ENCODE measurements at places on chromosomes 1 and 21. TPM values are rescaled to one million over a fixed set of nuclear protein-coding genes. Genes with fewer than 3 reads are reported as not detected.

GRCh38 chr1:231416901-231417300 is 5.2 kb downstream of the EGLN1 start:
- DNase-seq: no peak

- DNase-seq: no peak
Measured at GRCh38 chr1:66732407-66733166, 19.7 kb upstream of the DYNLT5 start.

GRCh38 chr1:161483361-161483760 is 21.9 kb upstream of the FCGR2A start:
- no peak for DNase-seq

DNA sequence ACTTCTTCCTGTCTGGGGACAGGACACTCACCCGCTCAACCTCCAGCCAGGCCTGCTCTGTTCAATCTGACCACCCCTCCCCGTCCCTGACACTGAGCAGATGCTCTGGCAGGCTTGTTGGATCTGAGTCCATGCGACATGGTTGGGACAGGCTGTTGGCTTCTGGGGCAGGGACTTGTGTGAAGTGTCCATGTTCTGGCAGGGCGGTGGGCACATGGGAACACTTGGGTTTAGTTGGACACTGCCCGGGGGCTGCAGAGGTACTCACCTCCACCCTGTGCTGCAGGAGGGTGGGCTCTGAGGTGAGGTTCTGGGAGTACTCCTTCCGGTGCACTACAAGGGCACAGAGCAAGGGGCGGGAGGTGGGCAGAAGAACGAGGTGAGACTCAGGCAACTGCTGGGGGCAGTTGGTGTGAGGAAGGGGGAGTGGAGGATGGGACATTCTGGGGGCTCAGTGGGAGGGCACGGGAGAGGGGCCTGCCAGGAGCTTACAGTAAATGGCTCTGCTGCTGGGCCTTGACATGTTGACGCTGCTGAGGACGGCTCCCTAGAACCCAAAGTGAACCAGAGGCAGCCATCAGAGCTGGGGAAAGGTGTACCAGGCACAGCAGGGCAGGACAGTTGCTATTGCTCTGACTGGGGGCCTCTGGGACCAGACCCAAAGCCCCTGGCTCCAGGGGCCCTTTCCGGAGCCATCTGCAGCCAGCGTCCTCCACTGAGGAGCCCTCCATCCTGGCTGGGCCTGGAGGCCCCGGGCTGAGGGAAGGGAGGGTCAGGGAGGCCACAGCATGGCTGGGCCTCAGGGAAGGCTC is 2.3 kb downstream of the EPS8L3 start:
- DNase-seq: peak; percentile 41

DNA sequence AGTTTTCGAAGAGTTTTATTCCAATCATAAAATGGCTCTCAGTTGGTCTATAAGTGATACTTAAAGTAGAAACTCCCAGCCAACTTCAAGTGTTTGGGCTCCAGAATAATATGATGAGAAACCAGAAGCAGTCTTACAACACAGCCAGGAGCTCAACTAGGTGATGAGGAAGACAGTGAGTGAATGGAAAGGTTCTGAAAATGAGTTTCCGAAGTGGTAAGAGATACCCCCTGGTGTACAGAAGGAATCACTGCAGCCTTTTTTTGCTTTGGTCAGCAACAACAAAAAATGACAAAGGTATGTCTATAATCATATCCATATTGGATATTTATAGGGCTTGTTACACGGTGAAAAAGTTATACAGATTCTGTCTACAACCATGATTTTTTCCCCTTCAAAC is 16.5 kb downstream of the KRTAP19-1 start:
- DNase-seq: no peak

- no peak for DNase-seq
Measured at GRCh38 chr1:81757398-81758020, 43.2 kb upstream of the ADGRL2 start.

GRCh38 chr1:183810121-183810520 is 5.2 kb downstream of the RGL1 start:
- no peak for DNase-seq

The SLC6A9 gene
- total RNA-seq: 38.3 TPM

GRCh38 chr1:184387069-184387475 is 243 bp downstream of the C1orf21 start:
- DNase-seq: no peak

The CZIB gene
- total RNA-seq: 58.2 TPM

The SERPINC1 gene
- total RNA-seq: 0.44 TPM

DNA sequence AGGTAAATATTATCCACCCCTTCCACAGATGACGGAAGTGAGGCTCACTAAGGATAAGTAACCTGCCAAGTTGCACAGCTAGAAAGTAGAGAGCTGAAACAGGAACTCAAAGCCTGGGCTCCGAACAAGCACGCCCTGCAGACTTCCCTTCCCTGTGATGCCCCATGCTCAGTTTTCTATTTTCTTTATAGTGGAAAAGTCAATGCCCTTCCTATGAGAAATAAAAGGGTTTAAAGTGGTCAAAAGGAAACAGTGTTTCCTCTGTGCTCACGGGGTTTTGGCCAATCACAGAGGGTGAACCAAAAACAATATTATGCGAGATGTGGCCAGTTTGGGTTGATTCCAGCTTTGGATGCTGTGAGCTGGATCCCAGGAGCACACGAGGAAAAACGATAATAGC is 44.5 kb downstream of the DDR2 start:
- DNase-seq: no peak

DNA sequence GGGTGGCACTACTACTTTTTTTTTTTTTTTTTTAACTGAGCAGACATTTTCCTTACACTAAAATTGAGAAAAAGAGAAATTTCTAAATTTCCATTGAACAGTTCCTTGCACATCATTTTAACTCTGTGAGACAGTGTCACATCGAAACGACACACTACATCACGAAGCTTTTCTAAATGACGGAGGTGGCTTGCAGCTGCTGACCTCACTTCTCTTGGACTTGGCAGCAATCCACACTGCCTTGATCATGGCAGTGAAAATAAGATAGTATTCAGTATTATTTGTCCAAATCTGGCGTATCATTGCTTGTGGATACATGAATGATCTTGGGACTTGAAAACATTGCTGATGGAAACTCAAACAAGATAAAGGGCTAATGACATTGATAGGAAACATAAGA is 80.3 kb upstream of the CYYR1 start:
- no peak for DNase-seq

DNA sequence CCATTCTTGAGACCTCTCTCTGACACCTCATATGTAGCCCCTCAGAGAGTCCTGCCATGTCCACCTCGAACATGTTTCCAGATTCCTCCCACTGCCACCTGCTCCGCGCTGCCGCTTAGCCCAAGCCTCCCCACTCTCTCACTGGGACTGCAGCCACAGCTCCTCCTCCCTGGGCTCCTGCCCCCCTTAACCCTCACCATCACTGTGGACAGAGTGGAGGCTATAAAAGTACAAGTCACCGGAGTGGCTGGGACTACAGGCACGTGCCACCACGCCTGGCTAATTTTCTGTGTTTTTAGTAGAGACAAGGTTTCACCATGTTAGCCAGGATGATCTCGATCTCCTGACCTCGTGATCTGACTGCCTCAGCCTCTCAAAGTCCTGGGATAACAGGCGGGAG is 77.0 kb downstream of the VWA5B1 start:
- DNase-seq: no peak

- no peak for DNase-seq
Measured at GRCh38 chr1:158564608-158565007, 5.8 kb downstream of the OR6P1 start.

DNA sequence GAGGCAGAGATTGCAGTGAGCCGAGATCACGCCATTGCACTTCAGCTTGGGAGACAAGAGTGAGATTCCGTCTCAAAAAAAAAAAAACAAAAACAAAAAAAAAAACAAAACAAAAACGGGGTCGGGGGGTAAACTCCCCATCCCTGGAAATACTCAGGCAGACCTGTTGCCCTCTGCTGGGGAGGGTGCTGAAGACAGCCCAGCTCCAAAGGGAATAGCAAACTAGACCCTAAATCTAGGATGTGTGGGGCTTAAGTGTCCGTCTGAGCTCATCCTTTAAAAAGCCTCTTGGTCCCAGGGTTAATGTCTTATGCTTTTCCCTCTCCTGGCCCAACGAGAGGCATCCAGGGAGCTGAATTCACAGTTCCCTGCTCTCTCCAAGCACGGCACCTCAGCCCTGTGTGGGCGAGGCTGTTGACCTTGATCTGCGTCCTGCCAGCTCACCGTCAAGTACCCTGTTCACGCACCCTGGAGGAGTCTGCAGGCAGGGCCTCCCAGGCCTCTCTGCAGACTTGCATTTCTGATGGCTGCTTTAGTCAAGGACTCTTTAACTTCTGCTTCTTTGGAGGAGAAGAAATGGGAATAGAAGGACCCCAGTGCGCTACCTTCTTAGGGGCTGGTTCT is 22.3 kb downstream of the KCND3 start:
- no peak for DNase-seq

The TRIM58 gene
- total RNA-seq: 0.42 TPM

The CFAP141 gene
- total RNA-seq: not detected

- no peak for DNase-seq
Measured at GRCh38 chr1:181484821-181485220, 1.5 kb downstream of the CACNA1E start.

DNA sequence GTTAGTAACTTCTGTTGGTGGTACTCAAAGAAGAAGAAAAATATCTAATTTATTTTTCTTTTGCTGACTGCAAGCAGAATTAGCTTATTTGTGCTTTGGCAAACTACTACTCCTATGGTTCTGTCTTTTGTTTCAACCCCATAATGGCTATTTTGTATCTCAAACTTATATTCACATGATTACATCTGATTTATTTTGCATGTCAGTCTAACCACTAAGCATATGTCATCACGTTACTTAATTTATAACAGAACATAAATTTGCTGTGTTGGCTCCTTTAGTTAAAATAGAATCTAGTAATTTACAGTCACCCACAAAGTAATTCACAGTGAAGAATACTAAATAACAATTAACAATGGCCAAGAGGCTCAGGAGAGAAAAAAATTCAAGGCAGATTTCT is 39.1 kb upstream of the CNN3 start:
- DNase-seq: no peak

The BMP8B gene
- total RNA-seq: 3.7 TPM

The KCNA3 gene
- total RNA-seq: 3.6 TPM

All from ureter (tissue), 1 donor.